NCI-H2029 (cell line): ENCODE measurements at places on chromosomes 3 and 15.
A peak's percentile ranks its signal among the peaks of the same experiment; 100 is the strongest.

DNA sequence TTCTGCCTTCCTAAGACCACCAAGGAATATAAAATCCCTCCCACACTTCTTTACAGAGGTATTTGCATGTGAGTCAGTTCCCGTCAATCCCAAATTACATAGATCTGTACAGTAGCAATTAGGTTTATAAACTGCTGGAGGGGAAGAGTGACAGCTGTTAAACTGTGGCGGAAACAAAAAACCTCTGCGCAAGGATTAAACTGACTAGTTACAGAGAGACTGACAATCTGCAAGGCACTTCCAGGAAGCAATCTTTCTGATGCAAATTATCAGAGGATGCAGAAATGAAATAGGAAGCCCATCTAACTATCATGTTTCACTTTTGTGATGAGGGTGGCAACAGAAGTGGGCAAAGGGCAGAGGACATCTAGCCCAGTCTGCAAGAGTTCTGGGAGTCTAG is 150.4 kb downstream of the RTP4 start:
- no peak for DNase-seq

GRCh38 chr3:173589116-173589515 is 191.6 kb downstream of the NLGN1 start:
- no peak for DNase-seq

- DNase-seq, result no peak
Observed at GRCh38 chr3:126064627-126065258, 19.2 kb downstream of the SLC41A3 start.

- DNase-seq, result no peak
Observed at GRCh38 chr3:69182588-69183316, 60.4 kb upstream of the LMOD3 start.

GRCh38 chr3:70737666-70738290 is 425.3 kb upstream of the MDFIC2 start:
- DNase-seq, result peak; percentile 55

DNA sequence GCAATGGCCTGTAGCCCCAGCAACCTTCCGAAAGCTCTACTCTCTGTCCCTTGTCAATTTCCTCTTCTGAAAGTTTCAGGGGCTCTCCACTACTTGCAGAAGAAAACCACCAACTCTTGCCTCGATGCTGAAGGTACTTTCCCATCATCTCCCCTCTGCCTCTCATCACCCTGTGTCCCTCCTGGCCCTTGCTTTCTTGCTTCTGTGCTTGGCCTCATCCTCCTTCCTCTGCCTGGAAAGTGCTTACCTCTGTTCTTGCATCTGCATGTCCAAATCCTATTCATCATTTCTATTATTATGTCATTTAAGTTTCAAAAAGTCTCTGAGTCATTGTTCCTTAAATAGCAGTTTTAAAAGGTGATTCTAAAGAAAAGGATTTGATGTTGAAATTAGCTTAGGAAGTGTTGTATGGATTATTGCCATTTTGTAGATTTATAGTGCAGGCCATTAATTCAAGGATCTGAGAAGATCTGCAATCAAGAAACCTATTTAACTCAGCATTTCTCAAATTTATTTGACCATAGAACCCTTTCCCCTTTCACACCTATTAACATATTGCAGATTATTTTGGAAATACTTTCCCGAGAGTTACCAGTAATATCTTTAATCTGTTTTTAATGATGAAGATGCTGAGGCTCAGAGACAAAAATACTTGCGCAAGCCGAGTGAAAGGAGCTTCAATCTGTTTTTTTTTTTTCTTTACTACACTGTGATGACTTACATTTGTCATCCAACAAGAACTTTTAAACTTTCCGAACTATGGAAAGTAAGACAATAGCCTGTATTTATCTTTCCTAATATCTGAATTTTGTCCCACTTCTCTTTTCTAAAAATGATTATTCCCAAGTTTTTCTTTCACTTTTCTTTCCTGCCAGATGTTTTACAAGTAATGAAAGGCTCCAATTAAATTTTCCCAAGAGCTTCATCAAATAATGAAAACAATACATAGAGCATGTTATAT is 22.3 kb upstream of the CFAP161 start:
- no peak for DNase-seq

GRCh38 chr3:98991393-98991792 is 89.9 kb upstream of the DCBLD2 start:
- no peak for DNase-seq

DNA sequence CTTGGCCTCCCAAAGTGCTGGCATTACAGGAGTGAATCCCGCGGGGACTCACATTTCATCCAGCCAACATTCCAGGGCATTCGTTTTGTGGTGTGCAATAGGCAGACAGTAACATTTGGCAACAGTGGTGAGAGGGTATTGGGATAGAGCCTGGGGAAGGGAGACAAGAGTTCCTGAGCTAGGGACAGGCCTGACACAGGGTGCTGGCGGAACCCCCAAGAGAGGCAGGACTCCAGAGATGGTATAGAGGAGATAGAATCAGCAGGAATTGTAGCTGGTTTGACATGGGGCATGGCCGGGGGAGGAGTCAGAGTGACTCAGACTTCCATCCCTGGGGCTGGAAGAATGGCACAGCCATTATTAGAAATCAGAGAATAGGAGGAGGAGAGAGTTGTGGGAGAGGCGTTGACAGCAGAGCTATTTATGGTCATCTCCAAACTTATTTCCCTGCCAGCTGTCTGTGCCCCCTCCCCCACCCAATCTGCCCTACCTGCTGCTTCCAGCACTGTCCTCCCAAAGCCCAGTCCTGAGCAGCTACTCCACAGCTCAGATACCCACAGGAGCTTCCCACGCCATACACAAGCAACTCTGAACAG is 4.4 kb upstream of the IDH2 start:
- peak; percentile 13 for DNase-seq

GRCh38 chr3:151557068-151557840 is 96.4 kb upstream of the IGSF10 start:
- no peak for DNase-seq

GRCh38 chr15:35874260-35874905 is 328.4 kb upstream of the DPH6 start:
- DNase-seq, result no peak

DNA sequence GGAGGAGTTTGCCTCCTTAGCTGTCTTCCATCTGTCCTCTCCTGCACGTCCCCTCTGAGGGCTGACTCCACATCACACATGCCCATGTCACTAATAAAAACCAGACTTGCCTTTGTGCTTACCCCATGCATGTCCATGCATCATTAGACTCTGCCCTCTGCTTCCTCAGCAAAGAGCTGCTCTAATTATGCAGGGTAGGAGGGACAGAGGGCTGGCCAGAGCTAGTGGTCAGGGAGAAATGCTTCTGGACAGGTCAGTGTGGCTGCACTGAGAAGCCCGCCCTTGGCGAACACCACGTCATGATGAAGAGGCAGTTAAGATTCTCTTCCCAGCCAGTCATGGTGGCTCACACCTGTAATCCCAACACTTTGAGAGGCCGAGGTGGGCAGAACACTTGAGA is 8.9 kb downstream of the CA12 start:
- DNase-seq, result no peak

DNA sequence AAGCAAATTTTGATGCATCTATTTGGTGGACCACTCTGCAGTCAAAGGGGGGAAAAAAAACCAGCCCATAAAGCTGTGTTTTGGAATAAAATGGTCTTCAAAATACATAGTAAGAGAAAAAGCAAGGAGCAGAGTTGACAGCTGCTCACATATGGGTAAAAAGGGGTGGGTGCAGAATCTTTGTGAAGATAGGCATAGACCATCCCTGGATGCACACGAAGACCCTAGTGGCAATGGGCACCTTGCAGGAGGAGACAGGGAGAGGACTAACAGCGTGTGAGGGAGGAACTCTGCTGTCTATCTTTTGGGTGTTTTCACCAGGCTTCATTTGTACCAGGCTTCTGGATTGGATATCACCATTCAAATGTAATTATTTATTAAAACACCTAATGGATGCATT is 43.9 kb downstream of the CTNNB1 start:
- DNase-seq, result no peak

DNA sequence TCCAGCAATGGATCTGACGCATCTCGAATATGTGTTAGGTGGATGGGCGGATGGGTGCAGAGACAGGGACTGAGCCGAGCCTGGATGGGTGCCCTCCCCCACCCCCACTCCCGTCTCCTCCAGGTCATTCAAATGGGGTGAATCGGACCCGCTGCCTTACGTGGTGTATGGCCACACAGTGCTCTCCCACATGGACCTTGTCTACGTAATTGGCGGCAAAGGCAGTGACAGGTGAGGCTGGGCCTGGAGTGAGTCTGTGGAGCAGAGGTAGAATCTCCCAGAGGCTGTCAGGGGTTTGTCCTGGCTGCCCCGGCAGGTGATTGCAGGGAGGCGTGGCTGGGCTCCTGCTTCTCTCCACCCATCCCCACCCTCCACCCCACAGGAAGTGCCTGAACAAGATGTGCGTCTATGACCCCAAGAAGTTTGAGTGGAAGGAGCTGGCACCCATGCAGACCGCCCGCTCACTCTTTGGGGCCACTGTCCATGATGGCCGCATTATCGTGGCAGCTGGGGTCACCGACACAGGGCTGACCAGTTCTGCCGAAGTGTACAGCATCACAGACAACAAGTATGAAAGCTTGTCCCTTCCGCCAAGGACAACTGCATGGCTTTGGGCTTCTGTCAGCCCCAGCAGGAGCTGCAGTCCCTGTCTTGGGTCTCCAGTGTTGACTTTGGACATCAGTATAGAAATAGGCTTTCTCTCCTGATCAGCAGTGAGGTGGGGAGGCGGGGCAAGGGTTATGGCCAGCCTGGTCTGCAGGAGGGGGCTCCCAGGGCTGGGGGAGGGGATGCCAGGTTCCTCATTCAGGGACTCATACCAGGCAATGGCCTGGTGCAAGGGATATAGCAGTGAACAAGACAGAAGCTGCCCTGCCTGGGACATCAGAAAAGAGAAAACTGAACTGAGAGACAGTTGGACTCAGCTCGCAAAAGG is 3.4 kb downstream of the KLHL40 start:
- DNase-seq, result no peak

- DNase-seq, result peak; percentile 8
Observed at GRCh38 chr3:146543461-146544001, 876 bp downstream of the PLSCR1 start.

DNA sequence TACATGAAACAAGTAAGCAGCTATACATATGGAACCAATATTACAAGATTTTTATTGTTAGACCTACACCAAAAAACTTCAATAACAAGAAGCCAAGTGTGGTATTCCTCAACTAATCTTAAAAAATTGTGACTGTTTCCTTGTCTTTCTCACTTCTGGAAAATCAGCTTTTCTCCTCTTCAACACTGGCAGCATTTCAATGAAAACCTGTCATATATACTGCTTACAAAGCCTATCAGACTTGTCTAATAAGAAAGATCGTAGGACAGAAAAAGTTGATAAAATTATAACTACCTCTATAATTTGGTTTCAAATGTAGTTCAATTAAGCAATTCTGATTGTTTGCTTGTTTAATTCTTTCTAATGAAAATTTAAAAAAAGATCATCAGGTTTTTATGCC is 55.1 kb downstream of the CBLB start:
- no peak for DNase-seq

GRCh38 chr3:39114456-39114855 is 7.0 kb downstream of the TTC21A start:
- DNase-seq, result no peak

- DNase-seq, result no peak
Observed at GRCh38 chr3:67534594-67534993, 119.8 kb downstream of the SUCLG2 start.

GRCh38 chr3:193132964-193133363 is 108.1 kb upstream of the PLAAT1 start:
- DNase-seq, result no peak

DNA sequence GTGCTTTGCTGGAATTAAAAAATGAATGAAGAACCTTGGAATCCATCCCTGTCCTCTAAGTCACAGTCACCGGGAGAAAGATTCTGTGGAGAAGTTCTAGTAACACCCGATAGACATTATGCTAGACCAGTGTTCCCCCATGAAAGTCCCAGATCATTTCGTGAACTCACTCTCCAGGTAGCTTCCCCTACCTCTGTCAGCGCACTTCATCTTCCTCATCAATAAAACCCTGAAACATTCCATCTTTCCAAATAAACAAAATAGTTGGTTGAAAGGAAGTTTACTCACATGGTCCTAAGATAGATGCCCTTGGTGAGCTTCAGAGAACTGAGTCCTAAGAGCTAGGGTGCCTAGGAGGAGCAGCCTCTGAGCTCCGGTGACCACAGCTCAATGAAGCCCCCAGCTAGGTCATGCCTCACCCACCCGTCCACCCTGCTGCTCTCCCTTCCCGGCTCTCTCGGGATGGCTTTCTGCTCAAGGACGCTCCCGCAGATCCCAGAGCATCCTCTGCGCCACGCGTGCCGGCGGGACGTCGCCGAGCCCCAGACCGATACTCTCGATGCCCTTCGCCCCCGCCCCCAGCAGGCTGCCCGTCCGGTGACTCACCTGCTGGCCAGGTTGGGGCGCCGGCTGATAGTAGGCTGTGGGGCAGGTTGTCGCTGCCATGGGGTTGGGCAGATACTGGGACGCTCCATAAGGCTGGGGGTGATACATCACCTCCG is 776 bp downstream of the VGLL3 start:
- DNase-seq, result no peak

GRCh38 chr15:48222627-48223026 is 16.5 kb downstream of the SLC12A1 start:
- no peak for DNase-seq

- DNase-seq, result no peak
Observed at GRCh38 chr3:89697321-89697916, 590.0 kb downstream of the EPHA3 start.

DNA sequence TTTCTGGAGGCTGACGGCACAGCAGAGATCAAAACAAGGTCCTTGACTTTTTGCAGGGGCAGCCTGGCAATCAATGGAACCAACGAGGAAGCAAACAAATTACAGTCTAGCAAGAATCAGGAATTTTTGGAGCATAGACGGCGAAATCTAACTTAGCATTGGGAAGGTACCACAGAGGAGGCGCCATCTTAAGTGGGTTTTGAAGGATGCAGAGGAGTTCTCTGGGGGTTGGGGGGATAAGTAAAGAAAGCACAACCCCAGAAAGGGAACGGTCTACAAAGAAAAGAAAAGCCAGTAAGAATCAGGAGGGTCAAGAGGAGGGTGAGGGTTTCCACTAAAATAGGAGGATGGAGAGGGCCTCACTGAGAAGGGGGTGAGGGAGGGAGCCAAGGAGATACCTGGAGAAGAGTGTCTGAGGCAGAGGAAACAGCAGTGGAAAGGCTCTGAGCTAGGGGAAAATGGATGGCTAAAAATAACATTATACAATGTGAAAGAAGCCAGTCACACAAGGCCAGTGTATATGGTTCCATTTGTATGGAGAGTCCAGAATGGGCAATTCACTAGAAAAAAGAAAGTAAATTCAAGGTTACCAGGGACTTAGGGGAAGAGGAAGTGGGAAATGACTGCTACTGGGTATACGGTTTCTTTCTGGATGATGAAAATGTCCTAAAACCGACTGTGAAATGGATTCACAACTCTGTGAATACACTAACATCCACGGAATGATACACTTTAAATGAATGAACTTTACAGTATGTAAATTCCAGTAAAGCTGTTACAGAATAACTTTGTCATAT is 25.2 kb upstream of the IQSEC1 start:
- no peak for DNase-seq

GRCh38 chr3:196236223-196236622 is 19.9 kb downstream of the SLC51A start:
- DNase-seq, result no peak

- no peak for DNase-seq
Observed at GRCh38 chr3:128077665-128078064, 25.4 kb downstream of the SEC61A1 start.
